ENCODE measurements at places on chromosomes 6 and 20.

GRCh38 chr20:57412347-57413029, 21.3 kb downstream of the RBM38 start:
- DNase-seq = no peak

GRCh38 chr20:56373942-56374341, 15.2 kb downstream of the FAM210B start:
- peak; percentile 78 for DNase-seq

GRCh38 chr6:125302840-125303511, 1.2 kb upstream of the HDDC2 start:
- no peak for DNase-seq

DNA sequence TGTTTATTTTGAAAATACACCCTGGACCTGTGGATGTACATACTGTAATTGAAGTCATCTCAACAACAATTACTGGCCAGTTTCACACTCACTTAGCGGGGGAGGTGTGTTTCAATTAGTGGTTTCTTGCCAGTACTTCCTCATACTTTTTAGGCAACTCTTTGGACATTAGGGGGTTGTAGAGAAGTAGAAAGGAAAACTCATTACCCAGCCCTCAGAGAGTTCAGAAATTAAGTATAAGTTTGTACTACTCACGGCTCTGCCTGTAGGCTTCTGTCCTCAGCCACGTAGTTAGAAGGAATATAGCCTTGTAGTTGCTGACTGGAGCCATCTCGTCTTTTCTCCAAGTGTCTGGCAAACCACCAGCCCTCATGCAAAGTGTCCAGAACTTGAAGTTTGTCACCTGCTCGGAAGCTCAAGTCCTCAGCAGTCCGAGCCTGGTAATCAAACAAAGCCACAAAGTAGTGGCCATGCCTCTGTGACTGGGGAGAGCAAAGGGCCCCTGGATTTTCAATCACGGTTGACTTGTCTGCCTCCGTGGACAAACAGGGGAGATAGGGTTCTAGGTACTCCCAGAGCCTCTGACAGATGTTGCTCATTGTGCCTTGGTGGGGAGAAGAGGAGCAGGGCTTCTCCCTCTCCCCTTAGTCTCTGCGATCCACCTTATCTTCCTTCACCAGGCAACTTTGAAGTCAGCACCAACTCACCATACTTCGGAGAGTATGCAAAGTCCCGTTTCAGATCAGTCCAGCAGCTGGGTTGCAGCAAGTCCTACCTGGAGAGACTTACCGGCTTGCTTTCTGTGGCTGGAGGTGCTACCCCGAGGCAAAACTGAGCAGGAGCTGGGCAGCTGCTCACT, 749 bp downstream of the FRK start:
- DNase-seq = no peak

GRCh38 chr20:32580970-32581838, 3.9 kb downstream of the NOL4L start:
- no peak for DNase-seq

DNA sequence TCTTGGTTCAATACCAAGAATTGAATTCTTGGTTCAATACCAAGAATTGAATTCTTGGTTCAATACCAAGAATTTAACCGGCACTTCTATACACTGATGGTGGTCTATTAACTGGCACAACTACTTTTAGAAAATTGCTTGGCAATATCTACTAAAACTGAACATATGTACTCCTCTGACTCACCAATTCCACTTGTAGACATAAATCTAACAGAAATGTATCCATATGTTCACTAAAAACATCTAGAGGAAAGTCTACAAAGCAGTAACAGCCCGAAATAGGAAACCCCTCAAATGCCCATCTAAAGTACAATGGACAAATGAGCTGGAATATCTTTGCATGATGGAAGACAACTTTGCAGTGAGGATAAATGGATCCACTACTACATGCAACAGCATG, 71.9 kb downstream of the KIF16B start:
- DNase-seq = no peak

- peak; percentile 84 for DNase-seq
Measured at GRCh38 chr6:30686009-30686907, at the start of gene PPP1R18. PPP1R18 (minus strand) TSS chr6:30686645; CDS start chr6:30686018, 627 bp downstream.

DNA sequence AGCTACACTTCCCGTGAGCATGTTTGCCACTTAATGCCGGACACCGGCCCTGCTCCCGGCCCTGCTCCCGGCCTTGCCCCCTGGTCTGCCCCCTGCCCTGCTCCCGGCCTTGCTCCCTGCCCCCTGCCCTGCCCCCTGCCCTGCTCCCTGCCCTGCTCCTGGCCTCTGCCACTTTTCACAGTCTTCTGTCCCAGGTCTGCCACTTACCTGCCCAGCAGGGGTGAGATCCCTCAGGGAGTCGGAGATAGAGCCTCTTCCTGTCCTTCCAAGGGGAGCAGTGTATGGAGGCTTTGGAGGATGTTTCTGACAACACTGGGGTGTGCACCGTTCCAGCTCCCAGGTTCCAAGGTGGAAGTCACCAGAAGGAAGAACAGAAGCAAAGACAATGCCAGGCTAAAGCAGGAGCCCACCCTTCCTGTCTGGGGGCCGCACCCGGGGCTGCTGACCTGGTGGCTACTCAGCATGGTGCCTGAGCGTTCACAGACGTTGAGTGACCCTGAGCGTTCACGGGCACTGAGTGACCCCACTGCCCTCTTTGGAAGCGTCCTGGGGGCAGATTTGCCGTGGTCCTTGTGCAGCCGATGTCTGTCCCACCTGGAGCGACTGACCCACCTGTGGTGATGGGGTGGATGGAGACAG, 199.8 kb downstream of the DLL1 start:
- no peak for DNase-seq

DNA sequence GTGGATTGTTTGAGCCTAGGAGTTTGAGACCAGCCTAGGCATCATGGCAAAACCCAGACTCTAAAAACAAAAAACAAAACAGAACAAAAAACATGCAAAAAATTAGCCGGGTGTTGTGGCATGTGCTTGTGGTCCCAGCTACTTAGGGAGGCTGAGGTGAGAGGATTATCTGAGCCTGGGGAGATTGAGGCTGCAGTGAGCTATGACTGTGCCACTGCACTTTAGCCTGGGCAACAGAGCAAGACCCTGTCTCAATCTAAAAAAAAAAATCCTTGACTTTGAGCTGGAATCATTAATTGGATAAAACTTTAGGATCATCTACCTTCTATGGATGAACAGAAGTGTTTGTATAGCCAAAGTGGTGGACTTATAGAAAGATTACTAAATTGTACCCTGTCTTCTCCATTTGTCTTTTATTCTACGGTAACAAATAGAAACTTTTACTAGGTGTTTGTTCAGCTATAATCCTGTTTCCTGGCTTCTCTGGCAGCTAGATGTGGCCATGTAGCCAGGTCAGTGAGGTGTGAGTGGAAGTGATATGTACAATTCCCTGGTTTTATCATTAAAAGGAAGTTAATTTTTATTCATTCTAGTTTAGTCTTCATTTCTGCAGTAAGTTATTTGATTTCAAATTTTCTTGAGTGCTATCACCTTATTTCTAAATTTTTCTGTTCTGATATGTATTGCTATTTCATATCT, 108.3 kb upstream of the RNF24 start:
- no peak for DNase-seq

- DNase-seq = no peak
Measured at GRCh38 chr6:44831002-44831610, 443.6 kb downstream of the CDC5L start.

- DNase-seq = no peak
Measured at GRCh38 chr6:154758125-154758524, 24.9 kb downstream of the SCAF8 start.

- DNase-seq = no peak
Measured at GRCh38 chr6:101516578-101516977, 123.1 kb downstream of the GRIK2 start.

DNA sequence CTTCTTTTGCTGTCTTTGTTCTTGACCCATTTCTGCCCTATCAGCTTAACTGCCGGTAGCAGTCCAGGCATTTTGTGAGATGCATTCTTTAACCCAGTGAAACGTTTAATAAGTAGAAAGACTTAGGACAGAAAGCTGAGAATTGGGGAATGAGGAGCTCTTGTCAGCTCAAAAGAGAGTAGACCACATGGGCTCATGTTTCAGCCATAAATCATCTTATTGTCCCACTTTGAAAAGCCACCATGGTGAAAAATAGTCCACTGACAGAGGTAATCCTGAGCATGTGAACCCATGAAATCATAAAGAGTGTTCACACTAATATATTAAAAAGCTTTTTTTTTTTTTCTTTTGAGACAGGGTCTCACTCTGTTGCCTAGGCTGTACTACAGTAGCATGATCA, 16.3 kb downstream of the ORC3 start:
- no peak for DNase-seq

DNA sequence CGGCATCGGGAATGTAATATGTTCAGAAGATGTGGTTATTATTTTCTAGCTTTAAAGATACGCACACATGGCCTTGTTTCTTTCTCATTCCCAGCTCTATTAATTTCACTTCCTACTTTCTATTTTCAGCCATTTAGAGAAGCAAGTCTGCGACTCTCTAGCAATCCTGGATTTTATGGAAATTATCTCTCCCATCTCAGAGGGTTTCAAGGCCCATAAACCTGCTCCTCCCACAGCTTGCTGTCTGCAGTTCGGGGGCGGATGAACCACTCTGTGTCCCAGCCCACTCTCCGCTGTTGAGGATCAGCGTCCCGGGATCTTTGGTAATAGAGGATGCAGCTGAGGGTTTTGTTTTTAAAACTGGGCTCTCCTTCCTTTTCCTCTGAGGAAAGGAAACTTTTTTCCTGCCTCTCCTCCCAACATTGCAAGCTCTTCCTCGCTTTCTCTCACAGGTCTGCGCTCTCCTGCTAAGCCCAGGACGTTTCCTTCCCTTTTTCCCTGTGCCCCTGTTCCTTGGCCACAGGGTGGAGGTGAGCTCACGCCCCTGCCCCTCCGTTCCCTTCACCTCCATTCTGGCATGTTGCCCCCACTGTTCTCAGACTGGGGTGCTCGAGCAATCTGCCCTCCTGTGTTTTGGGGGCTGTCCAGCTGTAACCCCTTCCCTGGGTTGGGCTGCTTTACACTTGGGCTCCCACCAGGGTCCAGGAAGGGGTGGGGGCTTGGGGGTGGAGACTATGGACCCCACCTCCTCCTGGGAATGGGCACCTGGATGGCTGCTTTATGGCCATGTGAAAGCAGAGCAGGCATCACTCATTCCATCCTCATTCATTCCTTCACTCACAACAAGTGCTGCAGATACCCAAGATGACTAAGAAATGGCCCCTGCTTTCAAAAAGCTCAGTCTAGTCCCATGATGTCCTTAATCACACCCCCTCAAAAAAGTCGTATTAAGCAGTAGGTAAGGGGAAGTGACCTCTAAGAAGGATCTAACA, 54.9 kb downstream of the ZBTB9 start:
- DNase-seq = no peak

DNA sequence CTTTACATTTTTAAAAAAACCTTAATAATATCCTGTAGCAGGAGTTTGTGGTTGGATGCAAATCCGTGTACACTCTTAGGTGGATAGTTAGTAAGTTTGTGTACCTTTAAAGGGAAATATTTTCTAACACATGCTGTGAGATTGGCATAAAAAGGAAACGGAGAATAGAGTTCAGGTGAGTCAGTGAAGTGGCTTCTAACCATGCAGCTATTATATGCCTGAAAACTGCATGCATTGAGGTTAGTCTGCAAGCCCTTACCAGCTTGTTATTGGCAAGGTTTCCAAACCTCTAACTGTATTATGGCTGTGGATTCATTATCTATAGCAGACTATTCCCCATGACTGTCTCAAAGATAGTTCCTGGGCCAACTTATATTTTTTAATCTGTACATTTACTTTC, 420.6 kb upstream of the MMS22L start:
- no peak for DNase-seq

GRCh38 chr20:330233-331149, 5.1 kb downstream of the SOX12 start:
- peak; percentile 77 for DNase-seq

- no peak for DNase-seq
Measured at GRCh38 chr6:3454273-3455010, 2.4 kb downstream of the SLC22A23 start.

- peak; percentile 80 for DNase-seq
Measured at GRCh38 chr20:48657426-48658197, 170.2 kb downstream of the PREX1 start.

- no peak for DNase-seq
Measured at GRCh38 chr20:44011251-44011940, 96.7 kb downstream of the TOX2 start.

- DNase-seq = no peak
Measured at GRCh38 chr6:56961151-56961550, 6.2 kb downstream of the BEND6 start.

DNA sequence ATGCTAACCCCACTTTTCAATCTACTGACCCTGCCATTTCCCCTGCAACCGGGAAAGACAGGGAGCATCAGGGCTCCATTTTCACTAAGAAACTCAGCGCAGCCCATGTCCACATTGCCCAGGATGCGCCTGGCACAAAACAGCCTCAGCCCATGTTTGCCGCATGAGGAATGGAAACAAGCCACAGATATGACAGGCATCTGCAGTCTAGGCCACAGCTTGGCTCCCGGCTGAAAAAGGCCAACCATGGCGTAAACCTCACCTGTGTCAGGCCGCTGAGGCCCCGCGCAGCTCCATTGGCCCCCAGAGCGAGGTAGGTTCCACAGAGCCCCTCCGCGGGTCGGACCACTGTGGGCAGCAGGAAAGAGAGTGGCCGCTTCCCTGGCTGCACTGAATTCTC, 21.7 kb downstream of the GGT7 start:
- DNase-seq = no peak

DNA sequence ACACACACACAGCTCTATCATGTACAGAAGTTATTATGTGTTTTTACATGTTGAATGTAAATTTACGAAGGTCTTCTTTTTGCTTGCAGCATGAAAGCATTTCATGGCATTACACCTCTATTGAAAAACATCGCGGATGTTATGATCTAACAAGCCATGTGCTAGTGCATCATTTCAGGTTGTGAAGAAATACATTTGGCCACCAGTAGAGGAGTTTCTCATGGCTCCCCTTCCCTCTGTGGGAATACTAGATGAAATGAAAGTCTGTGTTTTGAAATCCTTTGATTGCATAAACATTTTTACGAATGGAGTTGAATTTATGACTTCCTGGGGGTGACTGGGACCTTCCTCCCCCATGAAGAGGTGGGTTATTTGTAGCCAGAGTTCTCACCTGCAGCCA, 17.7 kb downstream of the MAS1 start:
- DNase-seq = no peak

GRCh38 chr20:46214824-46215488, 93.3 kb downstream of the CDH22 start:
- DNase-seq = no peak

DNA sequence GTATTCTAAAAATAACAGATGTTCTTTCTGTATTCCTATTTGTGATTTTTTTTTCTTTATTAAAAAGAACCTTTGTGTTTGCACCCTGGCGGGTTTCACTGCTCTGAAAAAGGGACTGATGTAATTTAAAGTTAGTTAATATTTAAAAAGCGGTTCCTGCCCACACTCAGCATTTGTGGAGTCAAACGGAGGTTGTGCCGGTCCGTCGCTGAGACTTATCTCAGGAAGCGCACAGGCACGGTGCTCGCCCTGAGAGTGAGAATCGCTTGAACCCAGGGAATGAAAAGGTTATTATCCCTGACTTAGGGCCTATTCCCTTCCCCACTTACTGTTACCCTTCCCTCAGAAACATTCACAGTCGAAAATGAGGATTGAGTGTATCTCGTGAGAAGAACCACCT, 366.7 kb downstream of the THBS2 start:
- no peak for DNase-seq

- no peak for DNase-seq
Measured at GRCh38 chr6:16358531-16359138, 120.2 kb downstream of the GMPR start.

GRCh38 chr6:12012038-12012557, at the start of gene HIVEP1:
HIVEP1 (plus strand) TSS chr6:12012312; CDS start chr6:12015629, 3,317 bp downstream.
- DNase-seq = no peak

All from activated CD4-positive, alpha-beta T cell treated with anti-CD3 and anti-CD28 coated beads, Interleukin-2, Interleukin-6, amounts not matched to agents 100 ng/mL and 50 ng/mL, durations not matched to agents 16 hours and 8 hours (primary cell).